ENCODE measurements at places on chromosomes 16 and 17.

DNA sequence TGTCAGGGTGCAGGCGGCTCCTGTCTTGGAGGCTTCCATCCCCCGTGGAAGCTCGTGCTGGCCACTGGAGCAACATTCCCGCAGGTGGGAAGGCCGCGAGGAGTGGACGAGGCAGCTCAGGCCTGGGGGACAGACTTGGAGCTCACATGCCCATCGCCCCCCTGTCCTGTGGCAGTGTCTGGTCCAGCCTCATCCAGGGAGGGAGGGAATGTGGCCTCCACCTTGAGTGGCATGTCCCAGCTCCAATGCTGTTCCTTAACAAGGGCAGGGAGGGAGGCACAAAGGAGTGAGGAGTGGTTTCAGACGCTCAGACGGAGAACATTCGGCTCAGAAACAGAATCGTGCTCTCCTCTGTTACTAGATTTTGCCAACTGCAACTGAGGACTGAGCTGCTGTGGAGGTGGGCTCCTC lies 159.4 kb upstream of the CHMP6 start:
- peaks cover 29% of the 10 kb centered on the region for H3K4me1 ChIP-seq
- DNase-seq: no peak
- H3K4me3 ChIP-seq: peak overlapping the region; percentile 94
- H3K27me3 ChIP-seq: no peaks in the 10 kb centered on the region
- H3K36me3 ChIP-seq: peaks cover 4% of the 10 kb centered on the region

- H3K4me3 ChIP-seq: no peak overlapping the region
- peaks cover 3% of the 10 kb centered on the region for H3K27me3 ChIP-seq
- H3K27ac ChIP-seq: no peak overlapping the region
- no peaks in the 10 kb centered on the region for H3K4me1 ChIP-seq
Observed at GRCh38 chr16:82715160-82715559, 88.4 kb downstream of the CDH13 start.

DNA sequence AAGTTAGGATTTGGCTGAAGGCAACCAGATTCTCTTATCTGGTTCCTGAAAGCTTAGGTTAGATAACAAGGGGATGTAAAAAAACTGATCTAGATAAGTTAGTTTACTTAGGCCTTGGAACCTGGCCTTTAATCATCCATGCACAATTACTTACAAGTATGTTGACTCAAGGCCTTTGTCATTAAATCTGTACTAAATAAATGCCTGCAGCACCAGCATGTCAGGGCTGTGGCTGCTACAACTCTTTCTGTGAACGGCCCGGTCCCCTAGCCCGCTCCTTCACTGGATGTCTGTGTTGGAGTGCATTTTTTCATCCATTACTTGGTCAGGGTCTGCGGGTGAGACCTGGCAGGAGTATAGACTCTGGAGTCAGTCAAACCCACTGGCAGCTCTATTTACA lies 48.4 kb upstream of the ALDH3A1 start:
- H3K4me1 ChIP-seq: no peaks in the 10 kb centered on the region
- no peaks in the 10 kb centered on the region for H3K27me3 ChIP-seq
- H3K27ac ChIP-seq: no peak overlapping the region
- H3K36me3 ChIP-seq: peaks cover 28% of the 10 kb centered on the region
- no peak for DNase-seq
- no peak overlapping the region for H3K4me3 ChIP-seq

- H3K4me1 ChIP-seq: no peaks in the 10 kb centered on the region
- H3K27ac ChIP-seq: no peak overlapping the region
- DNase-seq: no peak
- H3K36me3 ChIP-seq: no peaks in the 10 kb centered on the region
- H3K4me3 ChIP-seq: no peak overlapping the region
Observed at GRCh38 chr16:7689234-7689633, 356.6 kb downstream of the RBFOX1 start.

Measured in activated B cell treated with CpG ODN at 0.5 μM for 24 hours (primary cell).